NCI-H526 (cell line): ENCODE measurements at places on chromosomes 6 and 20.

GRCh38 chr6:168130168-168130696 is 51.2 kb upstream of the FRMD1 start:
- DNase-seq, result no peak

GRCh38 chr6:149935668-149936067 is 6.1 kb upstream of the ULBP2 start:
- no peak for DNase-seq

DNA sequence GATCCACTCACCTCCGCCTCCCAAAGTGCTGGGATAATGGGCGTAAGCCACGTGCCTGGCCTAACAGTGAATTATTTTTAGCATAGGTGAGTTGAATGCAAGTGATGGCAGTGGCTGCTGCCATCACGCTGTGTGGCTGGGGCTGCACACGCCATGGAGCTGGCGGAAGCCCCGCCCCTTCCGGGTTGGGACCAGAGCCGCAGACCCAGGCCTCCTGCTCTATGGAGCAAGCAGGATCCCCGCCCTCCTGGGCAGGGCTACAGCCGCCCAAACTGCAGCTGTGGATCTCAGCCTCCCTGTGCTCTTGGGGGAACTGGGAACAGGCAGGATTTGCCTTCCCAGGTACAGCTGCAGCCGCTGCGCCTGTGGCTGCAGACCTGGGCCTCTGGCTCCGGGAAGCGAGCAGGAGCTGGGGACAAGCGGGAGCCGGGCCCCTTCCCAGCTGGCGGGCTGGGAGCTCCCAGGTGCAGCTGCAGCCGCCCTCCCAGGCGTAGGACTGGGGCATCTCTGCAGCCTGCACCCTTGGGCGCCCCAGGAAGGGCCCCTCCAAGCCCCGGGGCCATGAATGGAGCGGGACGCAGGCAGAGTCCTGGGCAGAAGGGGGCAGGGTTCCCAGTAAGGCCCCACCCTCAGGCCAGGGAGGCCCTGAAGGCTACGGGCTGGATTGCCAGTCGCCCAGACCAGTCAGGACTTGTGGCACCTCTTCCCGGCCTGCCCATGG is 30.9 kb upstream of the SLA2 start:
- DNase-seq, result no peak

DNA sequence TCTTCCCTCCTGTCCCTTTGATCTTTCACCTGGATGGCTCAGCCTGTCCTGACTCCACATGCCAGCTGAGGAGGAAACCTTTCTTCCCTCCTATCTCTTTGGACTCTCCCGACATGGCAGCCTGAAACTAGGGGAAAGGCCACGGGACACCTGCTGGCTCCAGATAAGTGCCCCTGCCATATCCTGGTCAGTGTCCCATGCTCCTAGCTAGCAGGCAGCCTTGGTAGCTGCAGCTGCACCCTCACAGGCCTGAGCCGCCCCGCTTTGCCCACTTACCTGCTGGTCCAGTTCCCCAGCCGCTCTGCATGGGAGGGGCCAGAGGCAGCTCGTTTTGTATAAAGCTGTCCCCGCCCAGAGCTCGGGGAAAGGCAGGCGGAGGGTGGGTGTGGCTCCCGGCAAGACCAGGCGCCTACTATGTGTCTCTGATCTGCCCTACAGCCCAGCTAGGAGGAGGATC is 7.4 kb upstream of the SLC52A3 start:
- peak; percentile 72 for DNase-seq

DNA sequence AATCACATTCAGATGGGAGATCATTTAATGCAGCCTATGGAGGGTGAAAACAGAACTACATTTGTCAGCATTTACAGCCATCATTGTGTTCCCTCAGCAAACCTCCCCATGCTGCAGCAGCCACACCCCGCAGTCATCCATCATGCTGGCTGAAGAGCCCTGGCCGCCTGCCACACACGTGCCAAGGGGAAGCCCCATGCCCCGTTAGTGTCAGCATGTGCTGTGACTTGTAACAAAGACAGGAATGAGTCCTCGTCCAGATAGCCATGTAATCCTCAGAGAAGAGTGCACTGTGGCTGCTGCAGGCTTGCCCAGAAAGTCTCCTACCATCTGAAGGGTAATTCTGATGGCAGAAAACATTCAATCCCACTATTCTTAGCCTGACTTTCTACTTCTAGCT is 1097.8 kb downstream of the KIF16B start:
- DNase-seq, result no peak

DNA sequence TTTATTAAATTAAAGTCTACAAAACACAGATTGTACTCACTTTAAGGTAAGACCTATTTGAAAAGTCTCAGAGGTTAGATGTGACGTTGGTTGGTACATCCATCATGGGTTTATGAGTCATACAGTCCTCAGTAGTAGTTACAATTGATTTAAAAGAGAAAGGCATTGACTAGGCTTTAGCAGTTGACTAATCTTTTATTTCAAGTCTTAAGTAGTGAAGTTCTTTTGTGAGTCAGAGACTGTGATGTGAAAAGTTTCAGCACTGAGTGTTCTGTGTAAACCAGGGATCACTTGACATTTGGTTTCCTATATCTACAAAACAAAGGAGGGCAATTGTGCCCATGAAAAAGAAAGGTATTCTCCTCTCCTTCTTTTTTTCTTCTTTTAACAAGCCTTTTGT is 221.3 kb downstream of the GRIK2 start:
- DNase-seq, result no peak

DNA sequence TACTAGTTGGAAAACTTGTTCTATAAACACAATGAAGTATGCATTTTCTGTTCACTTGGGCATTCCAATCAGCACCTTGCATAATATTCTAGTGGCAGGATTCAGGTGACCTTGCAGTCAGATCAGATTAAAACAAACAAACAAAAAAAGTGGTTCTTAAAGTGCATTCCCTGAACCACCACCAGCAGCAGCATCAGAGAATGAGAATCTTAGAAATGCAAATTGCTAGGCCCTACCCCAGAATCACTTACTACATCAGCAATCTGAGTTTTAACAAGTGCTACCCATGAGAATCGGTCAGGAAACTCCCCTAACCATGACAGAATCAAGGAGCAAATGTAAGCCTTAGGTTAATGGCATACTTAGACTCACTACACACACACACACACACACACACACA is 41.7 kb downstream of the SNAP25 start:
- DNase-seq, result no peak

GRCh38 chr6:150627585-150628025 is 27.9 kb downstream of the PLEKHG1 start:
- DNase-seq, result no peak

GRCh38 chr6:105482227-105482844 is 79.5 kb upstream of the PREP start:
- no peak for DNase-seq

DNA sequence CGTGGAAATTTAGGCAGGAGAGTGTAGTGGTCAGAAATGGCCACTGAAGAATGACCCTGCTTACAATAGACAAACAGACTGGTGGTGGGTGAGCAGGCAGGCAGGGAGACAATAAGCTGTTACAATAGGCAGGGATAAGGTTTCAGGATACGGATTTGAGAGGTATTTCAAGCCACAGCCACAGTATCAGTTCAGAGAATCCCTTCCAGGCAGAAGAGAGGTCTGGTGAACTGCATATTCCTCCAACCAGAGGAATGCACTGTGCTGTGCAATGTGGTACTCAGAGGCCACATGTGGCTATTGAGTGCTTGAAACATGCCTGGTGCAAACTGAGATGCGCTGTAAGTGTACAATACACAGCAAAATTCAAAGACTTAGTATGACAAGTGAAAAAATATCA is 20.6 kb downstream of the RMND1 start:
- no peak for DNase-seq

DNA sequence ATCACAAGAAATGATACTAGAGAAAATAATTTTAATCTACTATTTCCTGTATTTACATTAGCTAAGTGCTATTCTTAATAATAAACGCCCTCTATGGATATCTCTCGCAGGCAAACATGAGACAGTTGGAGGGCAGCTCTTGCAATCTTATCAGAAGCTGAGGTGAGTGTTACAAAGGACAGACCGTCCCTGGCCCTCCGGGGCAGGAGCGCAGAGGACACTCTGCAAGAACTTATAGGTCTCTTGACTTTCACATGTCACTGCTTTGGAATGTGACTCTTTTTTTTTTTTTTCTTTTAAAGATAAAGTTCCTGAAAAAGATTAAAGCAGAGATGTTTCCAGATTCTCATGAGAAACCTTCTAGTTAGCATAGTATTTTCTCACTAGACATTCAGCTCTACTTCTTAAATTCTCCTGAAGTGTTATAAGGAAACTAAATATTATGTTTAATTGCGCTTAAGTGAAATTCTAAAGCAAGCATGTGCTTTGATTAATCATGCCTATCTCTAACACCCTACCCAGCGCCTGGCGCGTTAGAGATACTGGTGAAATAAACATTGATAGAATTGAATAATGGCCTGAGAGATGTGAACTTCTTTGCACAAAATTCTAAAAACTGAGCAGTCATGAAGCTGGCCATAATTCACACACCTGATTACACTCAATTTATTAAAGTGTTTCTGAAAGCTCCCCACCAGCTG is 57.4 kb downstream of the SYTL3 start:
- DNase-seq, result no peak

DNA sequence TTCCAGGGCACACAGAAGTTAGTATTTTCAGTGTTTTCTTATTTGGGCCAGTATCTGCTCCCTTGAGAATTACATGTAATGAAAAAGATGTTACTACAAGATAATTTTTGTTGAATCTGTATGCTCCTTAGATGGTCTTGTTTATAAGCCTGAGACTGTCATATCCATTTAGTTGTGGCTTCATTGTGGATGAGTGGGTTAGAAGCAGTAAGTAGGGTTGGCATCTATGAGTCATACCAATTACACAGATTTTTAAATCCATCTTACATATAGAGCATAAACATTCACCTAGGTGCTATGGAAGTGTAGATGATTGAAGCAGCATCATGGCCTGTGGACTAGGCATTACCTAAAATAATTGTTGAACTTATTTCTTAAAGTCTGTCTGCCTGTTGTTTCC is 13.5 kb upstream of the BAG2 start:
- DNase-seq, result no peak

GRCh38 chr6:26328265-26328844 is 36.6 kb upstream of the BTN3A2 start:
- DNase-seq, result no peak

DNA sequence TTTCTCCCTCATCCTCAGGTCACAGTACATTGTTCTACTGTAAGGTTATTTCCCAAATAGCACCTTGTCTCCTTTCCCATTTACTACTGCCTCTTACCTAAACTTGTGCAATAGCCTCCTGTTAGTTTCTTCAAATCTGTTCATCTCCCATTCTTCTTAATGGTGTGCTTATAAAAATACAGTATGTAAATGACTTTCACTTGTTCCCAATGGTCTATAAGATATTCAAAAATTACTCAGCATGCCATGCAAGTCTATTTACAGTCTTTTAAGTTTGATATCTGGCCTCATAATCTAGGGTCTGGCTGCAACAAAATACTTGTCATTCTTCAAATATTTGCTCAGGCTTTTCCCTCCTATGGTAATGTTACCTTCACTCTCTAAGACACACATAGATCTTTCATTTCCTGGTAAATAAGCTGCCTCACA is 31.5 kb upstream of the RHAG start:
- DNase-seq, result no peak

- no peak for DNase-seq
Observed at GRCh38 chr6:68238097-68238601, 396.9 kb upstream of the ADGRB3 start.

GRCh38 chr6:41352396-41352795 is 17.0 kb downstream of the NCR2 start:
- DNase-seq, result no peak

DNA sequence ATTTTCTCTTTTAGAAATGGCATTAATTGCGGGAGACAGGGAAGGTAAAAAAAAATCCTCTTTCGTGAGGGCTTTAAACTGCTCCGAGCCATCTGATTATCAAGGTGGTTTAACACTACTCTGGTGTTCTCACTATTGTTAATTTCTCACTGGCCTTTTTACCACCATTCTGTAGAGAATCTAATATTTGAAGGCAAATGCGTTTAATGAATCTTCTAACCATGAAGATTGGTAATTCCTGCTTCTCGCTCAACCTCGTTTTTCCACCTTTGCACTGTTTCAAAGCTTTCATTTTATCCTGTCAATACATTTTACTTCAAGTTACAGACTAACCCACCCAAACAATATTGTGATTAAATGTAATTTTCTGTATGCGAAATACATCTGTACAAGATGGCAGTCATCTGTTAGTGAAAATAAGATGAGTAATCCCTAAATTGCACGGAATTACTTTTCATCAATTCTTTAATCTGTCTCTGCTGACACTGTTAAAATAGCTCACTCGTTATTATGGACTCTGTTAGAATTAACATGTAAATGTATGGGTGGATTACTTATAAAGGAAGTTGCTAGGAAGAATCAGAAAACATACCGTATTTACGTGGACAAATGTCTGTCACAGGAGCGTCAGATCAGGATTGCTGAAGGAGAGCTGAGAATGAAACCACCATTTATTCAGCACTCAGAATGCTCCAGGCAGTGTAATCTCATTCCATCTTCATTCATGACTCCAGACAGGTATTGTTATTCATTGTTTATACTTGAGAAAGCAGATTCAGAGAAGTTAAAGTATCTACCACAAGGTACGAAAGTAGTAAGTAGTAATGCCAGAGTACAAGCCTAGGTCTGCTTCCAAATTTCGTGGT is 1.1 kb upstream of the LCA5 start:
- DNase-seq, result peak; percentile 39

- no peak for DNase-seq
Observed at GRCh38 chr6:165487347-165487746, 175.7 kb downstream of the PDE10A start.

GRCh38 chr6:115058414-115059211 is 715.8 kb upstream of the HS3ST5 start:
- DNase-seq, result no peak

DNA sequence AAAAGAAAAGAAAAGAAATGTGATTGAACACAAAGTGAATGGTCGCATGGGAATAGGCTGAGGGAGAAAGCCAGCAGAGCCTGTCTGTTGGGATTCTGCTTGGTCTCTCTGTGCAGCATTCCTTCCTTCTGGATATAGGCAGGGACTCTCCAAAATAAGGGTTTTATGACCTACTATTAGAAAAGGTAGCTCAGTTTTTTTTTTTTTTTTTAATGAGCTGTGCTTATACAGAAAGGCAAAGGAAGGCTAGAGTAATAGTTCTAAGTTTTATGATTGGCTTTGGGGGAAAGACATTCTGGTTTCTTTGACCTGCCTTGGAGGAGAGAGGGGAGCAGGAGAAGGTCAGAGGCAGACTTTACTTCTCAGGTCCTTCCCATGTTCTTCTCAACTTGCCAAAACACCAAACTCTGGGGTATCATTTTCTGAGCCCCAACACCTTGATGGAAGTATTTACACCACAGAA is 18.8 kb upstream of the IER3 start:
- no peak for DNase-seq

- DNase-seq, result no peak
Observed at GRCh38 chr6:11416936-11417576, 120.5 kb upstream of the TMEM170B start.

- DNase-seq, result no peak
Observed at GRCh38 chr6:1709234-1709641, 99.5 kb downstream of the FOXC1 start.
